AG04450 (cell line): ENCODE measurements at places on chromosomes 4 and X.

DNA sequence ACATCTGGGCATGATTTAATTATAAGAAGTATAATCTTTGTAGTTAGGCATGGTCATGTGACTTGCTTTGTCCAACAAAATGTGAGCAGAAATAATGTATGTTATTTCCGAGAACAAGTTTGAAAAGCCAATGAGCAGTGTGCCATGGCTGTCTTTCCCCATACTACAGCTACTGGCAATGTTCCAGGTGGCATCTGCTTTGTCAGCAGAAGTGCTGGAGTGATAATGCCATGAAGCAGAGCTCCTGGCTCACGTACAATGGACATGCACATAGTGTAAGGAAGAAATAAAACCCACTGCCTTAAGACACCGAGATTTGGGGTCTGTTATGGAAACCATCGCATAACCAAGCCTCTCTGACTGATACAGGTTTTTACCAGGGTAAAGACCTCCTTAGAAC is 212.6 kb upstream of the RASGEF1B start:
- DNase-seq, result no peak

DNA sequence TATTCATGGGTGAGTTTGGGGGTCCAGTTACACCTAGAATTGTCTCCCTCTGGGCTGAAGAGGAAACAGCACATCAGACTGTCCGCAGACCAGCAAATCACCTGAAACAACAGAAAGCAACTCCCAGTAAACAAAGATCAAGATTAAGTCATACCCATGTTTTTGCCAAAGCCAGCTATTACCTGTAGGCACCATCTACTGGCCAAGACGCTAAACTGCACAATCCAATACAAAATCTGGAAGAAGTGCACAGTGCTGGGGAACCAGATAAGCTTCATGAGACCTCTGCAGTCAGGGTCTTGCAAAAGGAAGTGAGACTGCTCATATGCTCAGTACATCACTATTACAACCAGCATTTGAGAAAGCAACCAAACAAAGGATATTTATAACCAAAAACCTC is 157.5 kb upstream of the ITM2A start:
- DNase-seq, result no peak

DNA sequence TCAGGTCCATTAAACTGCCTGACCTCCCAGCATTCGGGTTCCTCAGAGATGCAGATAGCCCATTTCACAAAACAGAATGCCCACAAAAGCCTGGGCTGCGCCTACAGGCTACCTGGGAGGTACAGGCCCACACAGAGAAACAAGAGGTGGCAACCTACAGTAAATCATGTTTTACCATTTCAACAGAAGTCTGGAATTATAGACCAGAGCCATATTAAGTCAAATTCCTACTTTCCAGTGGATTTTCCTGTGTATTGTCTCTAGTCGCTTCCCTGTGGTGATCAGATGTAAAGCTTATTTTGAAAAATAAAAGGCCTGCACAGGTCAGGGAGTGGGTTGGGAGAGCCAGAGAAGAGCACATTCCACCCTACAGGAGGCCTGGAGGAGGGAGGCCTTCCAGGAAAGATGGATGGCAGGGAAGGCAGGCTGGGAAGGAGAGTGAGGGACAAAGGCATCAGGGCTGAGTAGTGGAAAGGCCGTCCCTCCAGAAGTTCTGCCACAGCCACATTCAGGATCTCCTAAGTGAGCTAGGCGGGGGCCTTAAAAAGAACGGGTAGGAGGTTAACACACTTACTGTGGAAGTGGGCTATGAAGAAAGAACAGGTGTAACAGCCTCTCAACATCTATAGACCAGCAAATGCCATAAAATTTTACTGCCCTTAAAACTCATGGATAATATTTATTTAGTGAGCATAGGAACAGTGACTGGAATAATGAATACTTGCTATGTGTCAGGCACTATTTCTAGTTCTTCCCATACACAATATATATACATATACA is 19.0 kb upstream of the USO1 start:
- no peak for DNase-seq

- DNase-seq, result no peak
These were observed 14.5 kb downstream of the CRMP1 start for GRCh38 chr4:5878359-5878758.

GRCh38 chr4:8347660-8348059 is 78.1 kb downstream of the HTRA3 start:
- no peak for DNase-seq

DNA sequence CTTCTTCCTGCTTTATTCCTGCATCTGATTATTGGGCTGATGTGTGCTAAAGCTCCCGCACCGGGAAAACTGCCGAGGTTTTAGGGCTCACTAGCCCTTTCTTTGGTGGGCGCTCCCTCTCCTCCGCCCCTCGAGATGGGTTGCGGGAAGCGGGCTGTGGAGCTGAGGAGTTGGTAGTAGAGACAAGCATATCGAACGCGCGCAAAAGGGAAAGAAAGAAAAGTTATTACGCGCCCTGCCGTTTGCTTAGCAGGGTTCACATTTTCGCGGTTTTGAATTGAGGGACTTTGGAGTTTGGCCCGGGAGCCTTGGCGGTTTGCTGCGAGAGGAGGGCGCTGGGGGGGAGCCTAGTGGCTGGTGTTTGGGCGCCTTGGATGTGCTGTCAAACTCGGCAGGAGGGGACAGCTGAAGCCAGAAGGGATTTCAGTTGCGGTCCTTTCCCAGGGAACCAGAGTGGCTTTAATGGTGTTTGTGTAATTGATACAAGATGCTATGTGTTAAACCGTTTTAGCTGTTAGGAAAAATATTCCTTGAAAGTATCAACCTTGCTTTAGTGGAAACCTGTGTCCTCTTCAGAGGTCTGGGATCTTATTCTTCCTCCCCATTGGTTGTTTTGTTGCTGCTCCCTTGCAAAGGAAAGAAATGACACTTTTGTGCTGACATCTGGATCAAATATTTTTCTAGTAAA is 1.1 kb downstream of the GAB1 start:
- DNase-seq, result no peak

- no peak for DNase-seq
These were observed 485.0 kb upstream of the FAT1 start for GRCh38 chr4:187208651-187209050.

DNA sequence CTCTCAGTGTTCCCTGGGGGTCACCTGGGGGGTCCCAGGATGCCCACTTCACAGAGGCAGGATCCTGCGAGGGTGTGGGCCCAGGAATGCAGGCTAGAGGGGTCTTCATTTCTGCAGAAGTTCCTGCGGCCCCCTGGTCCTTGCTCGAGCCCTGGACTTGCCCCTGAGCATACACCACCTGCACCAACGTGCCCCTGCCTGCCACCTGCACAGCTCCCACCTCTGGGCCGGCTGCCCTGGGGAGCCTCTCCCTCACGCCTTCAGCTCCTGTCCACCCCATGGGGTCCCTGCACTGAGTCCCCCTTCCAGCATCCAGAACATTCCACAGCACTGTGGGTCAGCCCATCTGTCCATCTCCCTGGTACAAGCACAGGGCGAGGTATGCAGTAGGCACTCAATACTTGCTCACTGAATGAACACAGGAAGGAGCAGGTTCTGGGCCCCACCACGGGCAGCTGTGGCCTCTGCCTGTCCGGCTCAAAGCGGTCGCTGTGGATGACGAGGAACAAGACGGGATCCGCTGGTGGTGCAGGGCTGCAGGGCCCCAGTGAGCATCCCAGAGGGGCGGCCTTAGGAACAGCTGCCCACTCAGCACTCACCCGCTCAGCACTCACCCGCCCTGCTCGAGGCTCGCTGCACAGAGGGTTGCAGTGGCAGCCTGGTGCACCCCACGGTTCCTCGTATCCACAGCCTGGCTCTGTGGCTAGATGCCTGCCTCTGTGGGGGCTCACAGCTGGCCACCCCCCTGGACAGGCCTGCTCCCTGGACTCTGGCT is 70.5 kb upstream of the MXD4 start:
- no peak for DNase-seq

DNA sequence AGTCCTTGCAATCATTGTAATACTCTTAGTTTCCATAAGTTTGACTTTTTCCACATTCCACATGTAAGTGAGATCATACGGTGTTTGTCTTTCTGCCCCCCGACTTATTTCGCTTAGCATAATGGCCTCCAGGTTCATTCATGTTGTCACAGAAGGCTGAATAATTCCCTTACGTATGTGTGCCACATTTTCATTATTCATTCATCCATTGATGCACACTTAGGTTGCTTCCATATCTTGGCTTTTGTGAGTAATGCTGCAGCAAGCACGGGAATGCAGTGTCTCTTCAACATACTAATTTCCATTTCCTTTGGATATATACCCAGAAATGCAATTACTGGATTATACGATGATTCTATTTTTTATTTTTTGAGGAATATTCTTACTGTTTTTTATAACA is 22.0 kb upstream of the VEGFC start:
- DNase-seq, result no peak

DNA sequence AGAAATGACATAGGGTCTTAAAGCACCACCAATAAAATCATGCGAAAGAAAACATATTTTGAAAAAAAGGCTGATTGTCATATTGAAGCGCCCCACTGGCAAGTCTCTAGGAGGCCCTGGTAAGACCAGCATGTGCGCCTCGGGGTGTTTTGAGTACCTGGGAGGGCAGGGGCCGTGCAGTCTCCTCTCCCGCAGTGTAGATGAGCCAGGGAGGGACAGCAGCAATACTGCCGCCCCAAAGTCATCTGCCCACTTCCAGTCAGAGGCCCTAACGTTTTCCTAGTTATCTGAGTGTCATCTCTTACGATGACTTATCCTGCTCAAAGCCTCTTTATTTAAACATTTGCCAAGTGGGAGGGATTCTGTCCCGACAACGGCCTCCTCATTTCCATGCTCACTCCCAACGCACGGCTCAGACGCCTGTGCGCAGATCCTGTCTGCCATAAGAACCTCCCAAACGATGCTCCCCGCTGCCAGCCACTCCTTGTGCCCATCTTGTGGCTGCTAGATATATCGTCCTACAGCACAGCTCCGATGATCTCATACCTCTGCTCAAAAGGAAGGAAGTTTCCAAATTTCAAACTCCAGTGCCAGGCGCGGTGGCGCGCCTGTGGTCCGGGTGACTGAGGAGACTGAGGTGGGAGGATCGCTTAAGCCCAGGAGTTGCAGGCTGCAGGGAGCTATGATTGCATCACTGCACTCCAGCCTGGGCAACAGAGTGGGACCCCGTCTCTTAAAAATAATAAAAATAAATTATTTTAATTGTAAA is 17.2 kb upstream of the SCRG1 start:
- DNase-seq, result no peak

DNA sequence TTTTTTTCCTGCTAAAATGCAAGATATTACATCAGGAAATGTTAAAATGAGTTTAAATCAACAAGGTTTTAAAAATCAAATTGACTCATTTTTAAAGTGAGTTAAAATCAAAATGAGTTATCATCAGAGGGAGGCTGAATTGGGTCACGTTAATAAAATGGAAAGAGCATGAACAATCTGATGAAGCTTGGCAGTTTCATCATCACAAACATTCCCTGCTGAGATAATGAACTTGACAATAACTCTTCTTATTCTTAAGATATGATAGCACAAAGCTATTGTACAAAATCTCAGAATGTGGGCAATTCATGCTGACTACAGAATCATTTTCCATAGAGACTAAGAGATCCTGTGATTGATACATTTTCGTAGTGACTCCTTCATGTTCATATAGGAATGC is 1086.7 kb downstream of the STIM2 start:
- DNase-seq, result no peak

DNA sequence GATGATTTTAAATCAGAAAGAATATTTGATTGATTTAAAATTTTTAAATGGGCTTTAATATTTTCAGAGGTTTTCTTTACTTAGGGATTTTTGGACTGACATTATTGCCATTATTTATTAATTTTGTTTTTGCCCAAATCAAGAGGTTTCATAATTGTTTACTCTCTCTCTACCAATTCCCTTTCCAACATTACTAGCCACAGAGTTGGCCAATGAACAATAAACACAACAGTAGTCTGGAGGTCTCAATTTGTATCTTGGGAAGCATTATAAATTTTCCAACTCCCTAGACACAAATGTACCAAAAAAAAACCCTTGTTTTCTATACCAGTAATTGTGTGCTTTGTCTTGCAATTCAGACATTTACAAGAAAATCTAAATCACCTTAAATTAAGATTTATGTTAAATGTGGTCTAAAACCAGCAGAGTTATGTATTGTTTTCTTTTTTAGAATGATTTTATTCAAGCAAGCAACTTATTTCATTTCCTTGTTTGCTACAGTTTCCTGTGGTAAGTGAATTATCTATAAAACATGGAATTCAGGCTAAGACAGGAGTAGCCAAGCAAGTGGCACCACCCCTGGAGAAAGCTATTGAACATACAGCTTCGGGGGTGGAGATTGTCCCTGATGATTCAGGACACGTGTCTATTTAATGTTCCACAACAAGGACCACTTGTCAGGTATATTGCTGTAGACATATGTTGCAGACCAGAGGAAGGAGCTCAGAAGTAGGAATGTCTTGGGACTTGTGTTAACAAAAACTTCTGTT is 622 bp downstream of the KLKB1 start:
- DNase-seq, result no peak

DNA sequence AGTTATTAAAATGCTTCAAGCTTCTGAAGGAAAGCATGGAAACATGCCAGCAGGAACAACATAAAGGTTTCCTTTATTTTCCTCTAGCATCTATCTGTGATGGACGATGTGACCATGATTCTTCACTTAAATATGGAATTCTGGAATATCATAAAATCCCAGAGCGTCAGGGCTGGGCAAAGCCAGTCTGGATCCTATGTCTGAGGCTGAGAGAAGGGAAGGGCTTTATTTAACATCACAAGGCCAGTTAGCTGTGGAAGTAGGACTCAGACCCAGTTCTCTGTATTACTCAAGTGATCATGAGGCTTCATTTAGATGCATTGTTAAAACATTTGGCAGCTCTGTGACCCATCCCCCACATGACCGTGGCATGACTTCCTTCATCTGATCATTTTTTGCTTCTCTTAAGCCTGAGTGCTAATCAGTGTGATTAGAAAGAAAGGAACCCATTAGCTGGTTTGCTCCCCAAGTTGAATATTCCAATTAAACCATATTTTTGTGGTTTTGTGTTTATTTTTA is 40.9 kb upstream of the EOLA2 start:
- DNase-seq, result no peak
